Fibroblast of the aortic adventitia (primary cell): ENCODE measurements at places on chromosomes 1 and 21. TPM values are rescaled to one million over a fixed set of nuclear protein-coding genes. Genes with fewer than 3 reads are reported as not detected.

Gene TDRD5
- total RNA-seq: not detected in 2 replicates

Gene C1QB
- not detected in 2 replicates for total RNA-seq

Gene S100A5
- 0.99 TPM in 1 of 2 replicates, not detected in the other for total RNA-seq

Gene S100A3
- 4.3 TPM in 1 of 2 replicates, not detected in the other for total RNA-seq

Gene CELA2B
- total RNA-seq: not detected in 2 replicates

Gene APCS
- not detected in 2 replicates for total RNA-seq

Gene CFAP141
- not detected in 2 replicates for total RNA-seq

Gene TRAF3IP3
- 0.65 TPM in 1 of 2 replicates, not detected in the other for total RNA-seq

- no peak for DNase-seq
Observed at GRCh38 chr1:160626509-160627342, 20.1 kb downstream of the SLAMF1 start.

GRCh38 chr1:68459796-68460195 lies 10.0 kb upstream of the RPE65 start:
- DNase-seq: peak; percentile 14

GRCh38 chr1:101200513-101200912 lies 36.3 kb upstream of the S1PR1 start:
- peak; percentile 89 for DNase-seq

DNA sequence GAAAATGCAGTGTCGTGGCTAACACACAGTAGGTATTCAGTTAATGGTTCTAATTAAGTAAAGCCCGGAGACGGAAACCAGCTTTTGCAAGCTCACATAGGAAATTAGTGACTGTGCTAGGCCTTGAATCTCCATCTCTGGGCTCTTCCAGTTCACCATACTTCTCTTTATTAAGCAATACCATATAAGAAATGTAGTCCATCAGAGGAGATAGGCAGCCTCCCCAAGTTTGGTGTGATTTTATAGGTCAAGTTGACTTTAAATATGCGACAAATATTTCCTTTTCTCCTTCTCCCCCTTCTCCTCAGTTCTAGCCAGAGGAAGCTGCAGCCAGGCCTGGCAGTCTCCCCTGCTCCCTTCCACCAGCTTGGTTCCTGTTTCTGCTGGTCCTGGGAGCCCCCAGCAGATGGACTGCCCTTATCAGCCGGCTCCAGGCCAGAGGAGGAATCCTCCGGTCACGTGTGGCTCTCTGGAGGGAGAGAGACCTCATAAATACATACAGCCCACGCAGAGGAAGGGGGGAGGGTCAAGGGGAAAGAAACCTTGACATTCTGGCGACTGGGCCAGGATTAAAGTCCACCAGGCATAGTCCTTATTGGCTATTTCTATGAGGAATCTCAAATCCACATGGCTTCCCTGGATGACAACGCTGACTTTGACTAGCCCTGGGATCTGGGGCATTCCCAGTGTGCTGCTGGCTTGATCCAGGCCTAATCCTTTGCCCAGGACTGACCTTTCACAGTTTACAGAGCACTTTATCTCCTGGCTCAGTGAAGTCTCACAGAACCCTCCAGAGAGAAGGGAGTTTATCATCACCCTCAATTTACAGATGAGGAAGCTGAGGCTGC lies 115.1 kb upstream of the JUN start:
- no peak for DNase-seq

DNA sequence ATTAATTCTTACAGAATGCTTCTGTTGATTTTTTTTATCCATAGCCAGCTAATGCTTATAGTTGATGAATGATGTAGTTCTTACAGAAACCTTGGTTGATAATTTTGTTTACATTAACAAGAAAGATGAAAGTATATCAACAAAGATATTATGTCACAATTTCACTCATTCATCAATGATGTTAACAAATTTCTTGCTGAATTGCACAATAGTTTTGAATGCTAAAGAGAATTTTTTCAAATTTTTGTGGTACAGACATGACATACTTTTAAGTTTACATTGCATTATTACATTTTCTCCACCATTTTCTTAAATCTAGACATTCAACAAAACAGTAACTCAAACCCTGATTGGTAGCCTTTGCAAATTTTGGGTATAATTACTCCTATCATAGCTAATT lies 236.3 kb downstream of the FOXD2 start:
- DNase-seq: no peak

- DNase-seq: peak; percentile 84
Observed at GRCh38 chr1:185996211-185996610, 262.0 kb downstream of the HMCN1 start.

DNA sequence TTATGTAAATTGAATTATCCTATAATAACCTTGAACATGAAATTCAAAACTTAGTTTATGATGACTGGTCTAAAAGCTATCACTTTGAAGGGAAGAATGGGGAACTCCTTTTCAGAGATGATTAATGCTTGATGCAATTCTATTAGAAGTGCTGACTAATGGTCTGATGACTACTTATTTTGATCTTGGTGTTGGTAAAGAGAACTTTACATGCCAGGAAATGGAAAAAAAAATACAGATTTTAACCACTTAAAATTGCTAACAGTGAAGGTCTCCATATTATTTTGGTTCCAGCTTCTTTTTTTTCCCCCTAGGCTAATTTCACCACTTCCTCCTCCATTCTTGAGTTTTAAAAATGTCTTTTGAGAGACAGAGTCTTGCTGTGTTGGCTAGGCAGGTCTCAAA lies 22.9 kb downstream of the S1PR1 start:
- DNase-seq: peak; percentile 89

DNA sequence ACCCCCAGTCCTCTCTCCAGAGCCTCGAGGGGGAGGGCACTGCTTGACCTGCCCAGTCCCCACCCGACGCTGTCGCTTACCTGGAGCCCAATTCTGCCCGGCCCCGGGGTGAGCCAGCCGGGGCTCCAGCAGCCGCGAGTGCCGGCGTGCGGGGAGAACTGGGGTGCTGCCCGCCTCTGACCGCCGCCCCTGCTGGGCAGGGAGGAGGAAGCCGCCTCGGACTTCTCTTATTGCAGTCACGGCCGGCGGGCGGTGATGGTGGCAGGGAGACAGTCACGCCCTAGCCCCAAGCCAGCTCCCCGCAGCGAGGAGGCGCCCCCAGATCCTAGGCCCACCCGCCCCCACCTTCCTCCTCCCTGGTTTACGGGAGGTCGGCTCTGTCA lies at the start of gene FGR:
FGR (minus strand) TSS at position 201 of the 383 bp plus-strand sequence. CDS start 11,269 bp downstream, outside the sequence.
- DNase-seq: no peak

DNA sequence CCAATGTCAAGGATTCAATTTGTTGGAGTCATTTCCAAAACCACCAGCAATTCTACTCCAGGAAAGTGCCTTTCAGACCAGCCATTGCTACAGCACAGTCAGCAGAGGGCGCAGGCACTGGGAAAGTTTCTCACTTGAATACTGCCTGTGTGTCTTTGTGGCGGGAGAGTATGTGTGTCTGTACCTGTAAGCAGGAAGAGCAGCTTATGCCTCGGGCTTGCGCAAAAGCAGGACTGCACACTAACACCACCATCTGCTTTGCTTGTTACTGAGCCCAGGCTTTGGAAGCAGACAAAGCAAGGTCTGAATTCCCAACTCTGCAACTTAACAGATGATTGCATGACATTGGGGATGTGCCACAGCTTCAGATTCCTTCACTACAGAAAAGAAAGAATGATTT lies 7.0 kb upstream of the CTSE start:
- DNase-seq: peak; percentile 72

- DNase-seq: peak; percentile 66
Observed at GRCh38 chr1:227317523-227318015, 723 bp downstream of the CDC42BPA start.

DNA sequence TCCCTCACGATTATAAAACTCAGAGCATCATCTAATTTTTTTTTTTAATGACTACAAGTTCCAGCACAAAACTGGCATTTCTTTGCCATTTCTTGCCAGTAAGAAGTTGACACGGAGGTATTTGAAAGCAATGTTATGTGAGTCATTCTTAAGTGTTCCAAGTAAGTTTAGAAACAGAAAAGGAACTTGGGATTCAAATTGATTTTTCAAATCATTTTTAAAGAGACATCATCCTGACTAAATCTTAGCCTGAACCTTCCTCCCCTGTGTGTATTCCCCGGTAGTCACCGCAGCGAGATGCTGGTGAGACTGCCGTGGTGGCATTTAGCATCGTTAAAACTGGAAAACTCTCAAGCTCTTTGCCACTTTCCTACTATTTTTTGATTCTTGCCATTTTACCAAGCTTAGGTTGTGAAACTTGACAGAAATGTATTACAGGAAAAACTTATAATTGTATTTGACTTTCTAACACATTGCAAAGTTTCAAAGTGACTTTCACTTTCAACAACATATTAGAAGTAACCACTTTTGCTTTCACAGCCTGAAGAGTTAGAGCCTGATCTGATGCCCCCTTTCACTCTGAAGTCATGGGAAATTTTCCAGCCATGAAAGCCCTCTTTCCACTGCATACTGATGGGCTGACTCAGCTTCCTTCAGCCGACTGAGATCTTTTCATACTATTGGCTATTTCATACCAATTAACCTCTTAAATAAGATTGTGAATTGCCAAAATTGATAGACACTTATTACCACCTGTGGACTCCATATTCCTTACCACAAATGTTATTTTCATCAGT lies 61.4 kb downstream of the OLFML2B start:
- peak; percentile 88 for DNase-seq

- no peak for DNase-seq
Observed at GRCh38 chr1:219244864-219245263, 71.2 kb downstream of the LYPLAL1 start.

DNA sequence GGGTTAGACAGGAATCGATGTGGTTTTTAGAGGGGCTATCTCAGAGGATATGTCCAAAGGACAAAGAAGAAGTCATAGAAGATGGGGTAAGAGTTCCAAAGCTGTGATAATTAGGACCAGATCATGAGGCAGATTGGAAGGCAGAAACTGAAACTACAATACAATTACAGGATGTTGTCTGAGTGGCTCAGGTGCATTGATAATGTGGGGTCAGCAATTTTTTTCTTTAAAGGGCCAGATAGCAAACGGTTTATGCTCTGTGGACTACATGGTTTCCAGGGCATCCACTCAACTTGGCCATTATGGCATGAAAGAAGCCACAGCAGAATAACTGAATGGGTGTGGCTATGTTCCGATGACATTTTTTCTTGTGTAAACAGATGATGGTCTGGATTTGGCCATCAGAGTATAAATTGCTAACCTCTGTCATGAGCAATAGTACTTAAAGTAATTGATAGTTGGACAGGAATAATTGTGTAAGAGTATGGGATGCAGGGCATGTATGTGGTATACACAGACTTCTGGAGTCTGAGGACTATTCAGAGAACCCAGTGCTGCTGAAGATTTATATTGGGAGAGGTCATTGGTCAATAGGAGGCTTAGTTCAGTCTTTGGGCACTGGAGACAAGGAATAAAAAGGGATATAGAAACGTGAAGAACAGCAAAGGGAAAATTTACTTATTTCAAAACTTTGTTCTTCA lies 198.4 kb upstream of the ADGRL4 start:
- no peak for DNase-seq

DNA sequence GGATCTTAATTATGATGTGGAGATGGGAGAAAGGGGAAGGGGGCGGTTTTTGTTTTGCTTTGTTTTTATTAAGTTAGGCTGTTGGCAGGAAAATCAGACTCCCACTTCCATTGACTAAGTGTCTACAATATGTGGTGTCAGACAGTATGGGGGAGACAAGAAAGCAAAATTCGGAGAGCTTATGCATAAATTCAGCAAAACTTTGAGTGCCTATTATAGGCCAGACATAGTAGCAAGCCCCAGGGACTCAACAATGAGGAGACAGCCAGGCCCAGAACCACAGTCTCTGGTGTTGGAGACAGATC lies 835 bp upstream of the TSPAN2 start:
- DNase-seq: no peak

GRCh38 chr1:201903135-201903534 lies 14.4 kb downstream of the SHISA4 start:
- DNase-seq: peak; percentile 74

DNA sequence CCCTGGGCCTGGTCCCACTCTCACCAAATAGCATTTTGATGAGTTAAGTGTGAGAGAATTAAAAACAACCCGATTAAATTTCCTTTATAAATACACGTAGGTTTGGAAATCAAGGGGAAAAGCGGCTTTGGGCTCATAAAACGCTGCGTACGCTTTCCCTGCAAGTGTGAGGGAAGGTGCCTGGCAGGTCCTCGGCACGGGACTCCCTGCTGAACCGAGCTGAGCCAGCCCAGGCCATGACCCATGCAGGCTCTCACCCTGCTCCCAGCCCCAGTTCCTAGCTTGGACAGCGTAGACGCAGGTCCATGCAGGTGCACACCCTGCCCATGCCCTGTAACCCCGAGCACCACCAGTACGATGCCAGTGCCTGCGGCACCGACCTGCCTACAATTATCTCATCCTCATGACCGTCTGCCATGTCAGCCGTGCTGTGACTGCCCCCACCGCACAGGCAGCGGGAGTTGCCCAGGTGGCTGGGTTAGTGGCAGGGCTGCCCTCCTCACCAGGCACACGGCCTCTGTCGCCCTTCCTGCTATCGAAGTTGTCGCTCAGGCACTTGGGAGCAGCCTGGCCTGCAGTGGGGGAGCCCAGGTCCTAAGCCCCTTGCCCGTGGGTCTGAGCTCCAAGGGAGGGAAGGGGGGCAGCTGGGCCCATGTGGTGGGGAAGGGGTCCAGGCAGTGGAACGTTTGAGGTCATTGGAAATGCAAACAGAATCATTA lies 41.0 kb upstream of the ACTRT2 start:
- no peak for DNase-seq

- DNase-seq: no peak
Observed at GRCh38 chr1:6507037-6507428, 15.6 kb upstream of the PLEKHG5 start.

DNA sequence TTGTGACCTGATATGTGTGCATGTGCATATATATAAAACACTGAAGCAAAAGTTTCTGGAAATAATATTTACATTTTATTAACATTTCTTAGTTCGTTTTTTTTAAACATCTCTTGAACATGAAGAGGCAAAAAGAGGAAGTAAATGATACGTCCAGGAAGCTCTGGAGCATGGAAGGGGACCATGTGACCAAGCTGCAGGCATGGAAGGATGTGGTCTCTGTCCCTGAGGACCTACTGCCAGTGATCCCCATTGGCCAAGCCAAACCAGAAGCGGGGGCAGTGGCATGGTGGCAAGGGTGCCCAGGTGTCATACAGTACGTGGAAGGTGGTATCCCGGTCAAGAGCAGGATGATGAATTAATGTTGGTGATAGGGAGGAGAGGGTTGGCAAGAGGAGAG lies 268.3 kb upstream of the PROX1 start:
- DNase-seq: no peak

GRCh38 chr1:42484382-42484781 lies 21.3 kb downstream of the CCDC30 start:
- DNase-seq: peak; percentile 88

- no peak for DNase-seq
Observed at GRCh38 chr1:232468249-232468648, 161.7 kb downstream of the SIPA1L2 start.

DNA sequence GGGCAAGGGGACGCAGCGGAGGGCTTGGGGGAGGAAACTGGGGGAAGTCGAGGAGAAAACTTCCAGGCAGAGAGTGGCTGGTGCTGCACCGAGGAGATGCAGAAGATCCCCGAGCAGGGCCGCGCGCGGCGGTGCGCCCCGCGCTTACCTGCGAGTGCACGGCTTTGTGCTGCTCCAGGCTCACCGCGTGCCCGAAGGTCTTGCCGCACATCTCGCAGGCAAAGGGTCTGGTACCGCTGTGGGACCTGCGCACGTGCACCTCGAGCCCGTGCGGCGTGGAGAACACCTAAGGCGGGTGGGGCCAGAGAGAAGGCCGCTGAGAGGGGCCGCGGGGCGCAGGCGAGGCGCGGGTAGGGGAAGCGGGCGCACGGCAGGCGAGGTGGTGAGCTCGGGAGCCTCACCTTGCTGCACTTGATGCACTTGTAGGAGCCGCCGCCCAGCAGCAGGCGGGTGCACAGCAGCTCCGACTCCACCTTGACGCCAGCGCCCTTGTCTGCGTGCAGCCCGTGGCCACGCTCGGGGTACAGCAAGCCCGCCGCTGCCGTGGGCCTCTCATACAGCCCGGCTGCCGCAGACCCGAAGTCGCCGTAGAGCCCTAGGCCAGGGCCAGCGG lies 6.4 kb downstream of the GFI1 start:
- DNase-seq: no peak
